ENCODE measurements at places on chromosomes 6 and 20.

GRCh38 chr6:63214816-63215215 is 3.5 kb downstream of the FKBP1C start:
- no peak for DNase-seq

DNA sequence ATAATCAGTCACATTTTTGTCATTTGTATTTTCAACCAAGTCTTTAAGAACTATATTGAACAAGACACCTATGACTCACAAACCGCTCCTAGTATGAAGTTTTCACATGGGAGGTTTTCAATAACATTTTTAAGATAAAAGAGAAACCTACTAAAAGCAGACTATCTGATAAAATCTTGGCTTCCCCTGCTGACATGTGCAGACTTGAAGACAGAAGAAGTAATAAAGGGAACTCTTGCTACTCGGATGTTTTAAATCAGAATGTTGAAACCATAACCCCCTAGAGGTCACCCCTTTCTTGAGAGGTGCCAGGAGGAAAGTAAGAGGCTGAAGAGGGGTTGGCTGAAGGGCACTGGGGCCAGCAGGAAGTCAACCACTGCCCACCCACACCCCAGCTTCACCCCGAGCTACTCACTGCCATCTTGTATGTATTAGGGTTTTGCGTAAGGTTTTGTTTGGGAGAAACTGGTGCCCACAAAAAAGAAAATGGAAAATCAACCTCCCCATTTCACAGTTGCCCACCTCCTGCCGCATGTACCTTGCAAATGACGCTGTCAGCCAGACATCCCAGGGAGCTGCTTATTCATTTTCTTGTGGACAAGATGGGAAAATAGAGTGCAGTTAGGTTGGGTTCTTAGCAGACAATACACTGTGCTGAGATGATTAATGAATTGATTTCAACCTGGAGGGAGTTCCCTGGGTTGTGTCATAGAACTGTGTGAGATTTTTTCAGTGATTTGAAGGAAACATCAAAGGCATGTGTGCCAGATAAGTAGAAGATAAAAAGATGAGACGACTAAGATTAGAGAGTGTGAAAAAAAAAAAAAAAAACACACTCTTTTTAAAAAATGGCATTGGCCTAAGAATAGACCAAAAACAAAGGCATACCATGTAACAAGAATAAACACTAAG is 83.2 kb upstream of the TAB2 start:
- DNase-seq: peak; percentile 26

GRCh38 chr6:129936329-129937165 is 75.4 kb upstream of the TMEM244 start:
- DNase-seq: peak; percentile 38

GRCh38 chr6:15409301-15410125 is 163.6 kb downstream of the JARID2 start:
- no peak for DNase-seq

- DNase-seq: no peak
Observed at GRCh38 chr20:42485556-42485955, 704.1 kb downstream of the PTPRT start.

DNA sequence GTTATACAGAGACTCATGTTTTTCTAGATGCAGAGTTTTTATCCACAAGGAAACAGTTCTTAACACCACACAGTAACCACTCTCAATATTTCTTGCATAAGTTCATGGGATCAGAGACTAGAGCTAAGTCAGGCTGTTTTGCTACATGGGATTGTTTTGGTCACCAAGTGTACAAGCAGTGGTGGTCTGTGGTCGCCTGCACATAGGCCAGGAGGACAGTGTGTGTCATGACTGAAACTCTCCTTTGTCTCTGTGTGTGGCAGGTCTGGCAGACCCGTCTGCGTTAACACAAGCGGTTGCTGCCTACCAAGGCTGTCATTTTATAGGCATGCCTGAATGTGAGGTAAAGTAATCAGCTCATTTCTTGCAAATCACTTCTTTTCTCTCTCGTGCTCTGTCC is 18.9 kb downstream of the WRNIP1 start:
- no peak for DNase-seq

DNA sequence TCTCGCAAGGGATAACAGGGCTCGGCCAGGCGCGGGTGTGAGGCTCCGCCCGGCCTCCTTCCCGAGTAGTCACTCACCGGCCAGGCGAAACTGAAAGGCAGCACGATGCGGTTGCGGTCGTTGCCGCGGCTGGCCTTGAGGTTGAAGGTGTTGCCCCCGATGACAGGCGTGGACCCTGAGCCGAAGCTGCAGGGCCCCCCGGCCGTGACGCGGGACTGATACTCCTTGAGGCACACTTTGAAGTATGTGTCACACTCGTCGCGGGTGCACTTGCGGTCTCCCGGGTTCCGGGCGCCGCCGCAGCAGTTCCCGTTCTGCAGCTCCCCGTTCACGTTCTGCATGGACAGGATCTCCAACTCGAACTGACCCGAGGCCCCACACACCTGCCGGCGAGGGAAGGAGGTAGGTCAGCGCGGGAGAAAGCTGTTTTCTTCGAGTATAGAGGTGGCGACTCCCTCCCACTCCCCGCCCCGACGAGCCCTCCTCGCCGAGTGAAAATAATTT is 1.1 kb downstream of the JAG1 start:
- DNase-seq: peak; percentile 8

DNA sequence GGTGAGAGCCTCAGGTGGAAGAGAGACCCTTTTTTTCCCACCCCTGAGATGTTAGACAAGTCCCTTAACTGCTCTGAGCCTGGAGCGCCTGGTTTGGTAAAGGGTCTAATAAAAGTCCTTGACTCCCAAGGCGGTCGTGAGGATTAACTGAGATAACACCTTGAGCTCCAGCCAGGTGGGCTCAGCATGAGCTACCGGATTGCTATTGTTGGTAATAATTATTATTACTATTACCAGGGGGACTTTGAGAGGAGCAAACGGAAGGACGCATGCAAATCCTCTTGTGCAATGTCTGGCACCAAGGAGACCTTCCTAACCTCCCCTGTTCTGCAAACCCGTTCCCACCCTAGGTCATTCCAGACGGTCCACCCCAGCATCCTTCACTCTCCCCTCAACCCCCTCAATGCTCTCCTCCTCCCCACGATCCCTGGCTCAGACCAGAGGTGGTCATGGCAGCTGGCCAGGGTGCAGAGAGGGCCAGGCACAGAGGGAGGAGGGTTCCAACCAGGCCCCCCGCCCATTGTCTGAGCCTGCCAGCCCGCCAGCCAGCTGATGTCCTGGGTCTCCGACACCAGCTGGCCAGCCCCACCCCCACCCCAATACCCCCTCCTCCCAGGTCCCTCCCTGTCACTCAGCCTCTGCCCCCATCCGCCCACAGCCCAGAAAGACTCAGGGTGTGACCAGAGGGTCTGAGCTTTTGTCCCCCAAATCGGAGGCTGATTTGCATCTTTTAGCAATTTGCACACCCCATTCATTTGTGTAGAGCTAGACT is 14.3 kb upstream of the CBFA2T2 start:
- no peak for DNase-seq

DNA sequence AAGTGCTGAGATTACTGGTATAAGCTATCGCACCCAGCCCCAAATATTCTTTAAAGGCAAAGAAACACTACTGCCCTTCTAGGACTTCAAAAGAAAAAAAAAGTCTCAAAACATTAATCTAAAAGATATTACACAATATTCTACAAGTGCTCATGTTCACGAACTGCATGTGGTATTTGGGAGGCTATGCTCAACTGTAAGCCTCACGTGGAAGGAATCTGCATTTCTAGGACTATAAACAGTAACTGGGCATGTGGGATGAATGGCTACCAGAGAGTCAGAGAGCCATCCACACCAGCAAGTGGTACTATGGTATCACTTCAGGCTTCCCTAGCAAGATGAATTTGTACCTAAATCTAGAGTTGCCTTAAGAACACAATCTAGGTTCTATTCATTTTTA is 50.0 kb downstream of the FKBP5 start:
- DNase-seq: no peak

GRCh38 chr20:5973172-5973571 is 22.7 kb downstream of the MCM8 start:
- no peak for DNase-seq

- no peak for DNase-seq
Observed at GRCh38 chr20:40192081-40192480, 497.0 kb downstream of the MAFB start.

- DNase-seq: no peak
Observed at GRCh38 chr6:116556814-116557415, 3.4 kb downstream of the CALHM4 start.

DNA sequence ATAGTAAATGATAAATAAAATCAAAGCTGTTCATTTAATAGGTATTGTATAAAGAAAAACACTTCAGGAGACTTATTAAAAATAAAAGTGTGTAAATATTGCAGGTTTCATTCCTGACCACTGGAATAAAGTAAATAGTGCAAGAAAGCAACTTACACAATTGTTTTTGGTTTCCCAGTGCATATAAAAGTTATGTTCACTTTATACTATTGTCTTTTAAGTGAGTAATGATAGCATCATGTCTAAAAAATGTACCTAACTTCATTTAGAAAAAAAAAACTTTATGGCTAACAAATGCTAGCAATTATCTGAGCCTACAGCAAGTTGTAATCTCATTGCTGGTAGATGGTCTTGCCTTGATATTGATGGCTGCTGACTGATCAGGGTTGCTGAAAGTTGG is 726.6 kb upstream of the POU3F2 start:
- DNase-seq: no peak

- no peak for DNase-seq
Observed at GRCh38 chr6:45076217-45076930, 251.8 kb upstream of the RUNX2 start.

DNA sequence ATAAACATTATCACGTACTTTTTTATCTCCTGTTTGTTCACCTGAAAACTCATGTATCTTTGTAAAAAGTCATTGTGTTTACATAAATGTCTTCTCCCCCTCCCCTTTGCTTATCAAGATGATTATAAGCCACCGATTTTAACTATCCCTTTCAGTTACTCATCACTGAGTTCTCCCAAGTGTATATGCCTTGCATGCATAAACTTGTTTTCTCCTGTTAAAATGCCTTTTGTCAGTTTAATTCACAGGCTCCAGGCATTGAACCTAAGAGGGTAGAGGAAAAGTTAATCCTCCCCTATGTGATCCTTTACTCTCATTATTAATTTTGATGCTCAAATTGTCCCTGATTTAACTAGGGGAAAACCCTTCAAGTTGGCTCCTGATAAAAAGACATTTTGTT is 24.2 kb downstream of the ANKEF1 start:
- DNase-seq: no peak

- DNase-seq: no peak
Observed at GRCh38 chr6:4812068-4812467, 35.9 kb downstream of the CDYL start.

- no peak for DNase-seq
Observed at GRCh38 chr20:15653396-15654207, 919.6 kb downstream of the KIF16B start.

- DNase-seq: peak; percentile 43
Observed at GRCh38 chr6:7390226-7390878, 744 bp downstream of the RIOK1 start.

DNA sequence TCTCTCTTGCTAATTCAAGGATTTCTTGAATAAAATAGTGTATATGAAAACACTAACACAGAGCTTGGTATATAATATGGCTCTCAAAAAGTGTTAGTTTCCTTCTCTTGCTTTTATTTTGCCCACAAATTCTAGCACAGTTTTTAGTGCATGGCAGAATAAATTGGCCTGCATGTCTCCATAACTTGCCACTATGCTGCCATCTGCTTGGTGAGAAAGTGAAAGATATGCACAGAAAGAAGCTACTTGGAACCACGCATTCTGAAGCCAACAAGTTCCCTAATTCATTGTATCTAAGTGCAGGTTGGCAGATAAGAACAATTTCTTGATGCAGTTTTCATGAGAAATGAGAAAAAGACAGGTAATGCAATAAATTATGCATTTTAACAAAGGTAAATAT is 101.2 kb downstream of the EPHA7 start:
- DNase-seq: no peak

DNA sequence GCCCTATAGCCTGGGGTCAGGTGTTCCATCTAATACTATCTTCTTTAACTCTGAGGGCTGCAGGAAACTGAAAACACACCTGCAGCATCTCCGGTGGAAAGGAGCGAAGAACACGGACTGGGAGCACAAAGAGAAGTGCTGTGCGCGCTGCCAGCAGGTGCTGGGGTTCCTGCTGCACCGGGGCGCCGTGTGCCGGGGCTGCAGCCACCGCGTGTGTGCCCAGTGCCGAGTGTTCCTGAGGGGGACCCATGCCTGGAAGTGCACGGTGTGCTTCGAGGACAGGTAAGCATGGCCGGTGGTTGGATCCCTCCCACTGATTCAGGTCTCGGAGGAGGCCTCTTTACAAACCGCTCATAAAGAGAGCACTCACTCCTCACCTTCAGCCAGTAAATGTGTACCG is 15.5 kb downstream of the SYTL3 start:
- no peak for DNase-seq

GRCh38 chr6:16872543-16873235 is 111.4 kb upstream of the ATXN1 start:
- DNase-seq: no peak

- no peak for DNase-seq
Observed at GRCh38 chr20:9506964-9507369, 7.4 kb upstream of the LAMP5 start.

DNA sequence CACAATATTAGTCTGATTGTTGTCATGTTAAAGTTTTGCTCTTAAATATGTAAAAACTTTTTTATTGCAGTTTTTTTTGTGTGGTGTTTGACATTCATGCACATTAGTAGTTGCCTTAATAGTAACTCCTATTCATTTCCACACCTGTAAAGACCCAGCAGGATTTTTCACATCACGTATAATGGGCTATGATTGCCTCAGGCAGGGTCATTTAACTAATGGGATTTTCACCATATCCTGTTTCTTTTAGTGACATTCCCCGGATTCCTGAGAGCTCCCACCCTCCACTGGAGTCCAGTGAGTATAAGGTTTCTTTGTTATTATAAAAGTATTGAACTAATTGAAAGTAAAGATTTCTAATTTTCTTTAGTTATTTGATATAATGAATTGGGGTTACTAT is 359.2 kb downstream of the RIMS1 start:
- DNase-seq: no peak

GRCh38 chr20:54209216-54209813 is 1.4 kb downstream of the PFDN4 start:
- no peak for DNase-seq

- no peak for DNase-seq
Observed at GRCh38 chr6:31717499-31718222, 2.5 kb downstream of the LY6G6D start.

- no peak for DNase-seq
Observed at GRCh38 chr6:7848229-7848628, 62.4 kb downstream of the TXNDC5 start.

GRCh38 chr6:111113336-111114086 is 26.2 kb downstream of the SLC16A10 start:
- peak; percentile 10 for DNase-seq
